CD14-positive monocyte (primary cell): ENCODE measurements at places on chromosomes 16 and 17. TPM values are rescaled to one million over a fixed set of nuclear protein-coding genes. Genes with fewer than 3 reads are reported as not detected.

DNA sequence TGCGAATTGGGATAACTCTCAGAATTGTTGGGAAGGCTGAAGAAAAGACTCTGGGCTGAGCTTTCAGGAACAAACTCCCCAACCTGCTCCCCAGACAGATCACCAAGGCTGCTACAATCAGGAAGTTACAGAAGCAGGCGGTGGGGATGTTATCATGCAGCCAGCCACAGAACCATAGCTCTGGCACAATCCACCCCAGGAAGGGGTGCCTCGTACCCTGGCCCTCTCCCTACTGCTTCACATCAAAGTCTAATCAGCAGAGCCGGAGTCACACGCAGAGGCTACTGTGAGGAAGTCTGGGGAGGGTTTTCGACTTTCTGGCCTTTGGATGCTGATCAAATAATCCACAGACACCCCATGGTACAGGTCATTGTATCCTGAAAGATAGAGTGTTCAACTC is 86.8 kb downstream of the NTN1 start:
- DNase-seq = no peak

DNA sequence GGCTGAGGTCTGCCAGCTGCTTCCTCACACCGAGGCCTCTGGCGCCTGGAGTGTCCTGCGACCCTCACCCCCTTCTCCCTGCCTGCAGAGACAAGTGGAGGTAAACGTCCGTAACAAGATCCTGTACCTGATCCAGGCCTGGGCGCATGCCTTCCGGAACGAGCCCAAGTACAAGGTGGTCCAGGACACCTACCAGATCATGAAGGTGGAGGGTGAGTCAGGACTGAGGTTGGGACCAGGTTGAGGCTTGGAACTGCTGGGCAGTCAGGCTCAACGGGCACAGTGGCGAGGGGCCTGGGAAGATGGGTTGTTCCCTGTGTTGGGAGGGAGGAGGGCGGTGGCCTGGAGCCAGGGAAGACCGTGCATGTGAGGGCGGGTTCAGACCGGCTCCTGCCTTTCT is 4.8 kb downstream of the HGS start:
- no peak for DNase-seq

DNA sequence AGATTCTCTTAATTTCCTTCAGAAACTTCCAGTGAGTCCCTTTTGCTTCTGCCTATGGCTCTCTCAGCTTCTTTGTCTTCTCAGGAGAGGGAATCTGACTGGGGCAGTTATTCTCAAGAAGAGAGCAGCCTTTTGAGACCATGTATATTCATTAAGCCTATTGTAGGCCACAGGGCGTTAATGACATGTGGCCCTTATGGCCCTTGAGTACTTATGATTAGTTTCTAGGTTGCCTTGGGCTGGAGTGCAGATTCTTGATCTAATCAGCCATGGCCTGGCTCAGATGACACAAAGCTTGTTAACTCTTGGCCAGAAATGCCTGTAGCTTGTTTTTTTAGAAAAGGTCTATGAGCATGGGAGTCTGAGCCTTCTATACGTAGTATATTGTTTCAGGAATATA is 17.4 kb downstream of the MFSD11 start:
- no peak for DNase-seq

DNA sequence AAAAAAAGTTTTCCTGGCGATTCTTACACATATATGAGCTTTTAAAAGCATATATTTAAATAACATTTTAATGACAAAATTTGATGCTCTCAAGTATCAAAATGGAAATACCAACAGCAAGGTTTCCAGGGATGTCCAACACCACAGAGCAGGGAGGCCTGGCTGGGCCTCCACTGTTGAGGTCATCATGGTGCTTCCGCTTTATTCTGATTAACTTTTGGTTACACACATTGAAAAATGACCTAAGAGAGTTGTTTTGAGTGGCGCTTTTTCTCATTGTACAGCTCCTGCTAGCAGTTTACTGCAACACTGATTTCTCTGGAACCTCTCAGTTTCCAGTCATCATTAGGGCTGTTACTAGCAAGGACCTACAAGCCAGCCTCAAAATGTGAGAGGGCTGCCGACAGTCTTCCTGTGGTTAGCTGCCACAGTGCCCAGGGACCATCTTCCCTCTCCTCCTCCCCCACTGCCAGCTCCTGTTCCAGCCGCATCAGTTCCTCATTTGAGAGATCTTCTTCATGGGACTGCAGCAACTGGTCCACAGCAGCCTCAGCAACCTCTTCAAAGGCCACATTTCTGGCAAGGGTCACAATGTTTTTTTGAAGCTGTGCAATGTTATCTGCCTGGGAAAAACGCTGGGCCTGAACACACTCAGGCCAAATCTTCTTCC is 21.3 kb downstream of the DEF8 start:
- DNase-seq = peak; percentile 59

Gene TERB1
- not detected for polyA plus RNA-seq

DNA sequence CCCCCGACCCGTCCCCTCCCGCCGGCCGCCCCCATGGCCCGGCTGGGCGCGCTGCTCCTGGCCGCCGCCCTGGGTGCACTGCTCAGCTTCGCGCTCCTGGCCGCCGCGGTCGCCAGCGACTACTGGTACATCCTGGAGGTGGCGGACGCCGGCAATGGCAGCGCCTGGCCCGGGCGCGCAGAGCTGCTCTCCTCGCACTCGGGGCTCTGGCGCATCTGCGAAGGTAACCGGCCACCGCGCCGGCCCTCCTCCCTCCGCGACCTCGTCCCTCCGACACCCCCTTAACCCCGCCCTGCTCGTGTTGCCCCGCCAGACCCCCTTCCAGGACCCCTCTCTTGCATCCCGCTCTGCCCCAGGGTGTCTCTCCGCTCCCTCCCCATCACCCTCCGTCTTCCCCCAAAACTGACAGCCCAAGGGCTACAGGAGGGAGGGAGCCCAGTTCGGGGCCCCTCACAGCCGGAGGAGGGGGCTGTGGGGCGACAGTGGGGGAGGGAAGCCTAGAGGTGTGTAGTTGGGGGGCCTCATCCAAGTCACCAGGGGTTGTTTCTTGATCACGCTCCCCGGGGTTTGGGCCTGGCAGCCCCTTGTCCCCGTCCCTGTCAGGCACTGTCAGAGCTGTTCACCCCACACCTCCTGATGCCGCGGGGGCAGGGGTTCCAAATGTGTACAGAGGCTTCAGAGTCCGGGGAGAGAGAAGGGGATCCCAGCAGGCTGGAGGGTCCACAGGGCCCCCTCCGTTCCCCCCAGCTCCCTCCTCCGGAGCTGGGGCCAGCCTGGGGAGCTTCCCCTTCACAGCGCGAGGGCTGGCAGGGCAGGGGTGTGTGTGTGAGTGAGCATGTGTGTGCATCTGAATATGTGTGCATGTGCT is 794 bp downstream of the TMEM235 start:
- no peak for DNase-seq

- DNase-seq = peak; percentile 15
Measured at GRCh38 chr17:43907425-43907981, at the start of gene MPP2. Gene MPP2, minus strand, starts transcription at chr17:43907536. Its CDS starts 3,076 bp downstream, at chr17:43904460.

GRCh38 chr16:85984947-85985451 is 86.0 kb downstream of the IRF8 start:
- peak; percentile 94 for DNase-seq
